Renal pelvis (tissue), 12 donors: ENCODE measurements at places on chromosomes 4 and X.

- no peak for DNase-seq
Observed at GRCh38 chr4:107219681-107220080, 183.6 kb upstream of the DKK2 start.

DNA sequence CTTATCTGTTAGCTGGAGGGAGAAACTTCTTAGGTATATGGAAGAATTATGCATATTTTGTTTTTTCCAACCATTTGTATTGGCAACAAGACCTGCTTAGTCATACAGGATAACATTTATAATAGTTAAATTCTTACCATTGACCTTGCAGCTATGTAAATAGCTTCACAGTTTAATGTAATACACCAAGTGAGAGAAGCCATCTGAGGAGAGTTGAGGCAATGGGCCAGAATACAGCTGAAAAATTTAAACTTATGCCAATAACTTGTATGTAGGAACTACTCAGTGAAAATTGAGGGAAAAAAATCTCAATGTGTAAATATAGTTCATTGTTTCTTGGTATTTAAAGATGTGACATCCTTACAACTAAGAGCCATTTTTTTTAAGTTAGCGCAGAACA is 273.5 kb downstream of the DACH2 start:
- no peak for DNase-seq

GRCh38 chr4:165700855-165701254 is 172.2 kb upstream of the TLL1 start:
- no peak for DNase-seq

GRCh38 chr4:39331191-39331590 is 35.0 kb downstream of the RFC1 start:
- no peak for DNase-seq

- DNase-seq, result no peak
Observed at GRCh38 chrX:149037281-149037870, 467.7 kb downstream of the IDS start.

DNA sequence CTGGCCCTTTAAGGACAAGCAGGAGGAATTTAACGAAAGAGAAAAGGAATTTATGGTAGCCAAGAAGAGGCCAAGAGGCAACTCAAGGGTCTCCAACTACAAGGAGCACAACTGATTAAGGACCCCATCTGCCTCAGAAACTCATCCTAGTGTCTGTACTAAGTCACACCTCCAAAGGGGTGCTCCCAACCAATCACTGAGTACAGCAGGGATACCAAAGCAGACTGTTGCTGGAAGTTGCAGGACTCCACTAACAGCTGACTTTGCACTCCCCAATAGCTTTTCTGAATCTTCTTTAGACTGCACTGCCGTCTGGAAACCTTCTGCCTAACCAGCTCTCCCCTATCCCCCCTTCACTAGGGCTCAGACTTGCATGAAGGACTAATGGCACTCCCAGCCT is 50.6 kb downstream of the ATP11C start:
- DNase-seq, result no peak

DNA sequence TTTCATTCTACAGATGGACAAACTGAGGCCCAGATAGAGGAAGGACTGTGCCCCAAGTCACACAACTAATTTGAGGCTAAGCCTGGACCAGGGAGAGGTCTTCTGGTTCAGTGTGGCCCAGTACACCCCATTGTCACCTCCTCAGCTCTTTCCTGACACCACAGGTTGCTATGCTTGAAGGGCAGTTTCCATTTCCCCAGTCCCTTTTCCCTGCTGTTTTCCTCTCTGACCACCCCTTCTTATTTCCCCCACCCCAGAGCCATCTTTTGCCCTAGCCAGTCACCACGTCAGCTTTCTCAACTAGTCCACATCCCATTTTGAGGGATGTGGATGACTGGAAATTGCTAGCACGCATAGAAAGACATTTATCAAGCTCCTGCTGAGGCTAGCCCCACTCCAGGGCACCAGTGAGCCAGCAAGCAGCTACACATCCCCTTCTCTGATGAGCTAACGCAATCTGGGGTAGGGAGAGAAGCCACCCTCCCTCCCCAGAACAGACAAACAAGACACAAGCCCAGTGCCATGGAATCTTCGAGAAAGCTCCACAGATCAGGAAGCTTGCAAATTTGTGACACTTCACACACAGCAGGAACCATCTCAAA is 1.3 kb downstream of the GABRE start:
- no peak for DNase-seq

- DNase-seq, result no peak
Observed at GRCh38 chrX:1466232-1466661, 13.5 kb upstream of the ASMTL start.

DNA sequence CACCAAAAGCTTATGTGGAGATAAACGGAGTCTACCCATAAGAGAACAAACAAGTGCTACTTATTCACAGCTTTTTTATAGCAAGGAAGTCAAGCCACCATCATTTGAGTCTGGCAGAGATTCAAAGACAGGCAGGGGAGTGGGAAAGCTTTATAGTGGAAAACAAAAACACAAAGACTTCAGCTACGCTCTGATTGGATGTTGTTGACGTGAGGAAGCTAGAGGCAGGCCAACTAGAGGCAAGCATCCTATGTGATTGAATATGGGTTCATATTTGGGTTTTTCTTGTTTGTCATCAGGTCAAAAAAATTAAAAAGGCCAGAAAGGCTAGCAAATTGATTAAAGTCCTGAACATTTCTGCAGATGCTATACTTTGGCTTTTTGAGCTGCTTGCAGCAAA is 719 bp upstream of the TCEAL4 start:
- DNase-seq, result no peak

DNA sequence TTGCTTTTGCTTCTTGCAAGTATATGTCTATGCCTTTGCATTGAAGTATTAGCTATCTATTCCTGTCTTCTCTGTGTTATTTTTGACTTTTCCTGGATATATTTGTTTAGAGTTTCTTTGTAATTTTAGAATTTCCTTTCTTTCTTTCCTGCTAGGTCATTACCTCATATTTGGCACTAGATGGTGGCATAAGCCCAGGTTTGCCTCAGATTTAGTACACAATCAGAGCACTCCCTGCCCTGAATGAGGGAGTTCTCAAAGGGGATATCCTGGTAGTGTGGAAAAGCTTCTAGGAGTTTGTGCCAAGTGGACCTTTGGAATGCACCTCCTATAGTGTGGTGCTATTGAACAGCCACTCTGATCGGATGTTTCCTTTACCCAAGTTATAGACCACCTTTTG is 181.6 kb downstream of the UGT8 start:
- peak; percentile 22 for DNase-seq

DNA sequence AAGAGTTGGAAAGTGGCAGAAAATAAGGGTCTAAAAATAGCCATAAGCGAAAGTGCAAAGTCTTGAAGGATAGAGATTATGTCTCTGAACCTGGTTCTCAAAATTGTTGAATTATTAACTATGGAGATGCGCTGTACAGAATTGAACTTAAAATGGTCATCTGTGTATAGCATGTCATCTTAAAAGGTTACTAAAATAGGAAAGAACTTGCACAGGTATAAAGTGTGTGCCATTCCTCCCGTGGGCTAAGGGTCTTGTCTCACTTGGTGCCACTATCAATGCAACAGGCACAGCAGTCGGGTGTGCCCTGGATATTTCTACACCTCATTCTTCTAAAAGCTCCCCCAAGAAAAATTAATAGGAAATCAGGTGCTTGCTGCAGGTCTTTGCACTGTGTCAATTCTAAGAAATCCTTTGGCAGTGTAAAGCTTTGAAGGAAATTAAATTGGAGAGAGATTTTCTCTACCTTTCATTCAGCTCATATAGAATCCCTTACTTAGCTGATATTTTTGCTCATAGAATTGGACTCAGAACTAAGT is 2.4 kb downstream of the SORBS2 start:
- DNase-seq, result no peak

GRCh38 chrX:53442322-53442631 is 8.1 kb upstream of the HSD17B10 start:
- no peak for DNase-seq

DNA sequence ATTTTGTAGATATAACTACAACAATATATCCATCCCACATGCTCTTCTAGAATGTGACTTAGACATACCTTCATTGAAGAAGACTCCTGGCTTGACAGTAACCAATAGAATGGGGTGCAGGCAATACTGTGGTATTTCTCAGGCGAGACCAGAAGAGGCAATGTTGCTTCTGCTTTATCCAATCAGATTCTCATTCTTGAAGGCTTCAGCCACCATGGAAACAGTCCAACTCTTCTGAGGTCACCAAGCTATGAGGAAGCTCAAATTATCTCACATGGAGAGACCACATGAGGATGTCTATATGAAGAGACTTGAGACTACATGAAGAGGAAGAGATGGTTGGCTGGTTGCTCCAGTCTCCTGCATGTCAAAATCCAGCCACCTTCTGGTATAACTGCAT is 469.9 kb downstream of the PCDH10 start:
- DNase-seq, result no peak

GRCh38 chr4:146478009-146478408 is 43.7 kb downstream of the SLC10A7 start:
- DNase-seq, result no peak
